ENCODE measurements at places on chromosomes 3 and 15.

- H3K4me1 ChIP-seq = no peaks in the 10 kb centered on the region
- no peak overlapping the region for H3K27ac ChIP-seq
- DNase-seq = no peak
- H3K27me3 ChIP-seq = no peaks in the 10 kb centered on the region
Observed at GRCh38 chr3:100360757-100361496, 26.4 kb downstream of the NIT2 start.

GRCh38 chr15:57969355-57969754, 96.2 kb downstream of the ALDH1A2 start:
- no peaks in the 10 kb centered on the region for H3K4me1 ChIP-seq
- H3K27me3 ChIP-seq = peaks cover 8% of the 10 kb centered on the region
- DNase-seq = no peak
- H3K27ac ChIP-seq = no peak overlapping the region
- no peaks in the 10 kb centered on the region for H3K36me3 ChIP-seq

- H3K4me3 ChIP-seq = no peak overlapping the region
- no peaks in the 10 kb centered on the region for H3K36me3 ChIP-seq
- no peaks in the 10 kb centered on the region for H3K27me3 ChIP-seq
- no peaks in the 10 kb centered on the region for H3K4me1 ChIP-seq
- DNase-seq = no peak
- no peak overlapping the region for H3K27ac ChIP-seq
Observed at GRCh38 chr15:71191296-71191695, 76.0 kb downstream of the THSD4 start.

- peak overlapping the region; percentile 75 for H3K4me3 ChIP-seq
- peak overlapping the region; percentile 95 for H3K27ac ChIP-seq
- peaks cover 28% of the 10 kb centered on the region for H3K4me1 ChIP-seq
- DNase-seq = peak; percentile 47
- no peaks in the 10 kb centered on the region for H3K36me3 ChIP-seq
Observed at GRCh38 chr15:99703603-99704443, 29.4 kb downstream of the LYSMD4 start.

DNA sequence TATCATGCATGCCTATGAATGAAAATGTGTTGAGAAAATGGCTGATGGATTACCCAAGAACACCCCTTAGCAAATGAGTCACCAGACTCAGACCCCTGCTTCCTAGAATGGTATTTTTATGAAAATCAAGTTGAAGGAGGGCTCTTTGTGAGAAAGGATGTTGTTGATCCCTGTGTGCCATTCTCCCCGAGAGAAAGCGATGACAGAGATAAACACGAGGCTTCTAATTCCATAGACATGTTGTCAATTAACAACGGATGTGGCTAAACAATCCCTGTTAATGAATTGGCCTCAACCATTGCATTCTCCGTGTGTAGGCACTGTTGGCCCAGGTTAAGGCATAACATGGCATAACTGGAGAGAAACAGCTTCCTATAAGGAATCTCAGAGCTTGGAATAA, 5.8 kb upstream of the OXTR start:
- H3K27me3 ChIP-seq = peaks cover 15% of the 10 kb centered on the region
- no peak overlapping the region for H3K27ac ChIP-seq
- H3K4me1 ChIP-seq = no peaks in the 10 kb centered on the region
- no peak for DNase-seq
- H3K4me3 ChIP-seq = no peak overlapping the region

GRCh38 chr3:11602886-11603527, 40.7 kb downstream of the VGLL4 start:
- peaks cover 42% of the 10 kb centered on the region for H3K4me1 ChIP-seq
- H3K36me3 ChIP-seq = peaks cover 12% of the 10 kb centered on the region

GRCh38 chr3:150509780-150510179, 36.5 kb downstream of the SERP1 start:
- no peak overlapping the region for H3K27ac ChIP-seq
- H3K4me3 ChIP-seq = no peak overlapping the region
- H3K36me3 ChIP-seq = peaks cover 10% of the 10 kb centered on the region
- DNase-seq = no peak

DNA sequence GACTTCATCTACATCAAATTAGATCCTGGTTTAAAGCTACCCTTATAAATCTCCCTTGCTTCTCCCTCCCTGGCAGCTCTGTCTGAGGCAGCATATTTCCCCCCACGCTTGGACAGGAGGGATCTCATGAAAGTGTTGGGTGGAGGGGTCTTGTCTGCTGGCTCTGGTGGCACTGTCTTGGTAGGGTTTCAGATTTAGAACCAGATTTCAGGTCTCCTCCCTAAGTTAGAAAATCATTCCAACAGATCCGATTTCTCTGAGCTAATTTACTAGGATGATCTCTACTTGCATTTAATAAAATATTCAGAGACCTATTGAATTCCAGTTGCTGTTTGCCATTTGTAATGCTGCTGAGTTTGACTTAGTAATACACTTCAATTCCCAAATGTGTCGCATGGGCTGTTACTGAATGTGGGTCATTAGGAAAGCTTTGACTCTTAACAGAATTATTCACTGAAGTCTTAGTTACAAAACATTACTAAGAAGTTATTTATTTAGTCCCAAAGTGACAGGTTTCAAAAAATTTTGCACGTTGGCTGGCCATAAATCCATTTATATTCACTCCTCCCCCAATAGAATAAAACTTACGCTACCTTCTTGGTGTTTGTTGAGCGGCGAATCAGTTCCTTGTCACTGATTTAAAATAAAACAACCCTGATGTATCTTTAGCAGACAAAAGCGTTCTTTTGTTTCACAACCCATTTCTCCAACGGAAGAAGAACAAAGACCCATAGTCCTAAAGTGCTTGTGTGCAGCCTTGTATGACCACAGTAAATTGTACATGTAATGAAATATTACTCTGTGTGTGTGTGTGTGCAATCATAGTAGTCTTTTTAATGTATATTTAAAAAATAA, 84.5 kb downstream of the TRAK1 start:
- peaks cover 5% of the 10 kb centered on the region for H3K36me3 ChIP-seq
- H3K27me3 ChIP-seq = no peaks in the 10 kb centered on the region
- peak overlapping the region; percentile 59 for H3K27ac ChIP-seq
- peaks cover 73% of the 10 kb centered on the region for H3K4me1 ChIP-seq
- no peak for DNase-seq

- H3K27ac ChIP-seq = no peak overlapping the region
- H3K4me3 ChIP-seq = no peak overlapping the region
- no peaks in the 10 kb centered on the region for H3K36me3 ChIP-seq
- peaks cover 12% of the 10 kb centered on the region for H3K4me1 ChIP-seq
- H3K27me3 ChIP-seq = no peaks in the 10 kb centered on the region
- no peak for DNase-seq
Observed at GRCh38 chr3:58531555-58531954, 5.4 kb downstream of the ACOX2 start.

GRCh38 chr3:53248161-53248560, 7.7 kb downstream of the TKT start:
- no peaks in the 10 kb centered on the region for H3K27me3 ChIP-seq
- DNase-seq = no peak
- peaks cover 34% of the 10 kb centered on the region for H3K4me1 ChIP-seq

- peak overlapping the region; percentile 49 for H3K4me3 ChIP-seq
- no peaks in the 10 kb centered on the region for H3K36me3 ChIP-seq
- peaks cover 29% of the 10 kb centered on the region for H3K4me1 ChIP-seq
- H3K27ac ChIP-seq = no peak overlapping the region
Observed at GRCh38 chr15:32718821-32719716, 1.3 kb downstream of the GREM1 start.

DNA sequence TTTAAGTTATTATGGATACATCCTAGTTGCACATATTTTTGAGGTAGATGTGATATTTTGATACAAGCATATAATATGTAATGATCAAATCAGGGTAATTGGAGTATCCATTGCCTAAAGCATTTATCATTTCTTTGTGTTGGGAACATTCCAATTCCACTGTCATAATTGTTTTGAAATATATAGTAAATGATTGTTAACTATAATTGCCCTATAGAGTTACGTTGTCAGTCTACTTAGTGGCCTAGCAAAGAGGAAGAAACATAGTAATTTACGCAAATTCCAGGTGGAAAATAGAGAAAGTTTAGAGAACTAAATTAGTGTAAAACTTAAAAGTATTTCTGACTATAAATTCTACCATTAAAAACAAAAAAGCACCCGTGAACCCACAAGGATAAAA, 24.9 kb downstream of the NXPE3 start:
- H3K4me3 ChIP-seq = no peak overlapping the region
- H3K27ac ChIP-seq = no peak overlapping the region
- no peaks in the 10 kb centered on the region for H3K27me3 ChIP-seq
- DNase-seq = no peak

DNA sequence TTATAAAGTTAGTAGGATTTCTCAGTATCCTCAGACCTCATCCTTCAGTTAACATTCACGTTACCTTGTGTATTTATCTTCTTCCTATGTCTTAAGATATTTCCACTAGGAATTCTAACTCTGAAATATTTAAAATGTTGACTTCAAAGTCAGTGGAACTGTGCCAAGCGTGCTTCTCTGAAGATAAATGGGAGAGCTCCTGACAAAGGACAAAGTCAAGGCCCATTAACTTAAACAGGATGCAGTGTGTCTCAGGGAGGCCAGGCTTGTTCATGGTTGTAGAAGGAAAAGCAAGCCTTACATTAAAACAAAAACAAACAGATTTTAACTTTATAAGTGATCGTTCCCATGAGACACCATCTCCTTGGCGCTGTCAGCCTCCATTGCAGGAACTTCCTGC, 41.5 kb downstream of the ABHD17C start:
- H3K27me3 ChIP-seq = no peaks in the 10 kb centered on the region
- no peak overlapping the region for H3K27ac ChIP-seq
- H3K4me1 ChIP-seq = no peaks in the 10 kb centered on the region
- H3K36me3 ChIP-seq = no peaks in the 10 kb centered on the region
- no peak for DNase-seq
- H3K4me3 ChIP-seq = no peak overlapping the region

GRCh38 chr15:80777137-80777536, 2.0 kb upstream of the CEMIP start:
- H3K4me3 ChIP-seq = no peak overlapping the region
- peaks cover 37% of the 10 kb centered on the region for H3K27me3 ChIP-seq
- no peaks in the 10 kb centered on the region for H3K36me3 ChIP-seq
- peaks cover 11% of the 10 kb centered on the region for H3K4me1 ChIP-seq
- DNase-seq = no peak

- no peak for DNase-seq
- H3K36me3 ChIP-seq = peaks cover 2% of the 10 kb centered on the region
- H3K27ac ChIP-seq = no peak overlapping the region
- no peaks in the 10 kb centered on the region for H3K4me1 ChIP-seq
- no peaks in the 10 kb centered on the region for H3K27me3 ChIP-seq
- no peak overlapping the region for H3K4me3 ChIP-seq
Observed at GRCh38 chr3:152159328-152159727, 109.4 kb upstream of the MBNL1 start.

- no peak overlapping the region for H3K27ac ChIP-seq
- DNase-seq = no peak
- H3K4me1 ChIP-seq = peaks cover 20% of the 10 kb centered on the region
- H3K27me3 ChIP-seq = no peaks in the 10 kb centered on the region
Observed at GRCh38 chr3:184812662-184813042, 686 bp downstream of the VPS8 start.

DNA sequence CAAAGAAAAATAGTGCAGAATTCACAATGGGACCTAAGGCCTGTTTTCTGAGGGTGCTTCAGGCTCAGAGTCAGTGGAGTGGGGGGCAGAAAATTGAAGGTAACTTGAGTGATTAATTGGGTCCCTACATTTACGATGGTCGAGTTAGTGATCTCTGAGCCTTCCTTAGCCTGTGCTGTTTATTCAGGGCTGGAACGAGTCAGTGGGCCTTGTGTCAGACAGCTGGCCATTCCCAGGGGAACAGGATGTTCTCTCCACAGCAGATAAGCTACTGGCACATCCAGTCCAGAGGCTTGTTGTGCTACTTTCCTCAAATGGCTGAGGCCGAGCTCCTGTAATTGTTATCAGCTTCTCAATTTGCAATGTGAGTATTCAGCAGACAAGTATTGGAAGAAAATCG, 29.2 kb upstream of the CNTN3 start:
- H3K4me1 ChIP-seq = no peaks in the 10 kb centered on the region
- no peak overlapping the region for H3K27ac ChIP-seq
- no peak overlapping the region for H3K4me3 ChIP-seq
- no peaks in the 10 kb centered on the region for H3K36me3 ChIP-seq
- DNase-seq = no peak
- no peaks in the 10 kb centered on the region for H3K27me3 ChIP-seq

- no peak overlapping the region for H3K4me3 ChIP-seq
- peaks cover 9% of the 10 kb centered on the region for H3K4me1 ChIP-seq
- H3K27ac ChIP-seq = no peak overlapping the region
- peaks cover 24% of the 10 kb centered on the region for H3K27me3 ChIP-seq
Observed at GRCh38 chr3:71874618-71875017, 89.7 kb upstream of the PROK2 start.

- H3K36me3 ChIP-seq = peaks cover 11% of the 10 kb centered on the region
- H3K27ac ChIP-seq = no peak overlapping the region
- H3K4me3 ChIP-seq = no peak overlapping the region
Observed at GRCh38 chr3:43192028-43192427, 86.1 kb upstream of the POMGNT2 start.

GRCh38 chr3:22960105-22960984, 242.8 kb upstream of the UBE2E2 start:
- H3K4me1 ChIP-seq = peaks cover 13% of the 10 kb centered on the region
- peak; percentile 24 for DNase-seq
- H3K27me3 ChIP-seq = no peaks in the 10 kb centered on the region
- H3K4me3 ChIP-seq = no peak overlapping the region
- H3K27ac ChIP-seq = no peak overlapping the region

- H3K27ac ChIP-seq = no peak overlapping the region
- no peaks in the 10 kb centered on the region for H3K27me3 ChIP-seq
- H3K4me3 ChIP-seq = no peak overlapping the region
- H3K4me1 ChIP-seq = peaks cover 20% of the 10 kb centered on the region
- no peak for DNase-seq
Observed at GRCh38 chr3:3172627-3173026, 6.9 kb downstream of the CRBN start.

DNA sequence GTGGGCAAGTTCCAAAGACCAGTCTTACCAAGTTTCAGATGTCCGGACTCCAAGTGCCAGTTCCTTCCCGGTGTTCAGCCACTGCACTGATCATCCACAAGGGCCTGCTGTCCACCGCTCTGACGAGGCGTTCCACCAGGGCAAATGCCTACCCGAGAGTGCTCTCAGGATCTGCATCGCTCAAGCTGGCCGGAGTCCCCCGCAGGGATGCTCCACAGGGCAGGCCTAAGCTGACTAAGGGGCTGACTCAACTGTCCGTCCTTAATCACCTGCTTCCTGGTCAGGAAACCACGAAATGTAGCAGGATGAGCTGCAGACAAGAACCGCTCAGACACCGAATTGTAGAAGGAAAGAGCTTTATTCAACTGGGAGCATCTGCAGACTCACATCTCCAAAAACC, 341.6 kb downstream of the KCNH8 start:
- peaks cover 49% of the 10 kb centered on the region for H3K4me1 ChIP-seq
- no peak overlapping the region for H3K27ac ChIP-seq
- no peaks in the 10 kb centered on the region for H3K27me3 ChIP-seq
- peaks cover 44% of the 10 kb centered on the region for H3K36me3 ChIP-seq
- no peak overlapping the region for H3K4me3 ChIP-seq

GRCh38 chr3:193057616-193058015, 140.0 kb upstream of the MB21D2 start:
- H3K4me1 ChIP-seq = no peaks in the 10 kb centered on the region
- no peaks in the 10 kb centered on the region for H3K36me3 ChIP-seq
- H3K4me3 ChIP-seq = no peak overlapping the region
- H3K27ac ChIP-seq = no peak overlapping the region
- H3K27me3 ChIP-seq = no peaks in the 10 kb centered on the region
